Activated CD4-positive, alpha-beta memory T cell treated with anti-CD3 and anti-CD28 coated beads, Interleukin-2, amount 10 ng/mL, durations not matched to agents 7 days and 5 days (primary cell): ENCODE measurements at places on chromosomes 6 and 20.

- no peak overlapping the region for H3K4me3 ChIP-seq
- no peaks in the 10 kb centered on the region for H3K36me3 ChIP-seq
- DNase-seq, result no peak
- no peaks in the 10 kb centered on the region for H3K27me3 ChIP-seq
Observed at GRCh38 chr20:21183722-21184121, 57.8 kb downstream of the KIZ start.

DNA sequence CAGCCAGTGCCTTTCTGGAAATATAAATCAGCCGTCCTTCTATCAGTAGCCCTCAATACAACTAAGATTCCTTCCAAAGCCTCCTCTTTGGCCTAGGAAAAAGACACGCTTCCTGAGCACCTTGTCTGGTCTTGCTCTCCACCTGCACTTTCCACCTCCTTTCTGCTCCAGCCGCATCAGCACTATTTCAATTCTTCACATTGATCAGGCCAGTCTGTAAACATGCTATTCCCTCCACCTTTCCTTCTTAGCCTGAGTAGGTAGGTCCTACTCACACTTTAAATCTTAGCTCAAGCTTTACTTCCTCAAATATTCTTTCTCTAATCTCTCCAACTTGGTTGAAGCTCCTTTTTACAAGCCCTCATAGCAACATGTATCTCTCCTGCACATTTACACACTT lies 11.4 kb downstream of the RANBP9 start:
- no peaks in the 10 kb centered on the region for H3K27me3 ChIP-seq
- no peak for DNase-seq
- no peak overlapping the region for H3K4me3 ChIP-seq
- H3K36me3 ChIP-seq, result peaks cover 33% of the 10 kb centered on the region

GRCh38 chr6:157158897-157159296 lies 164.4 kb downstream of the TMEM242 start:
- no peak overlapping the region for H3K27ac ChIP-seq
- no peak for DNase-seq
- H3K27me3 ChIP-seq, result no peaks in the 10 kb centered on the region
- H3K36me3 ChIP-seq, result peaks cover 5% of the 10 kb centered on the region
- H3K4me1 ChIP-seq, result peaks cover 3% of the 10 kb centered on the region
- no peak overlapping the region for H3K4me3 ChIP-seq

DNA sequence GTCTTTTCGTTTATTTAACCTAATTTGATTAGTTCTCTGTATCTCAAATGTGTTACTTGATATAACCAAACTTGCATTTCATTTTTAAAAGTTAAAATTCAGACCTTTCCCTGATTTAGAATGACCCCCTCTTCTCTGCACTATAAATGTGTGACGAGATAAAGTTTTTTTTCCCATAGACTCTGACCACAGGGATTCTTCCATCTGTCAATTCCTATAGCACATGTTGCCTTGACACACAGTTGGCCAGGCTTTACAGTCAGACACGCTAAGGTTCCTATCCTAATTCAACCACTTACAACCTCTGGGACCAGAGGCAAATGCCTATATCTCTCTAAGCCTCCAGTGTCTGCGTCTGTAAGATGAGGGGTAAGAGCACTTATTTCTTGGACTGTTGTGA lies 40.6 kb downstream of the KCNS1 start:
- peaks cover 71% of the 10 kb centered on the region for H3K36me3 ChIP-seq
- H3K4me3 ChIP-seq, result no peak overlapping the region
- H3K27ac ChIP-seq, result no peak overlapping the region
- H3K27me3 ChIP-seq, result no peaks in the 10 kb centered on the region

DNA sequence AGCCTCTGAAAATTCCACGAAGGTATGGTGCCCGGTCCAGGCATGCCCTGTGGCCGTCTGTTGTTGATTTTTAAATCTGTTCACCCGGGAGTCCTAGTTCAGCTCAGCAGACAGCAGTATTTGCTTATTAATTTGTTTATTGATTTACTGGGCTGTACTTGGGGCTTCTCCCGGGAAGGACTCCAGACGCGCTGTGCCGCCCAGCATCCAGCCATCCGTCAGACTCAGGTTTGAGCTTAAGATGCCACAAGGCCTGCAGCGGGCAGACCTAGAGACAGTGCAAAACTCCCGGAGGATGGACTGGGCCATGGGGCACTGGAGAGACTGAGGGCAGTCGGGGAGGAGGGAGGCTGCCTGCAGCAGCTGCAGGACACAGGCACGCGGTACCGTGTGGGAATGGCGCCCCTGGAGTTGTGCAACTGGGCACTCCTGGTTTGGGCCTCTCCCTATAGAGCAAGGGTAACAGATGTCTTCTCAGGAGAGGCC lies 17.3 kb upstream of the CCDC167 start:
- H3K36me3 ChIP-seq, result peaks cover 2% of the 10 kb centered on the region
- H3K4me3 ChIP-seq, result peak overlapping the region; percentile 78
- peak; percentile 37 for DNase-seq

DNA sequence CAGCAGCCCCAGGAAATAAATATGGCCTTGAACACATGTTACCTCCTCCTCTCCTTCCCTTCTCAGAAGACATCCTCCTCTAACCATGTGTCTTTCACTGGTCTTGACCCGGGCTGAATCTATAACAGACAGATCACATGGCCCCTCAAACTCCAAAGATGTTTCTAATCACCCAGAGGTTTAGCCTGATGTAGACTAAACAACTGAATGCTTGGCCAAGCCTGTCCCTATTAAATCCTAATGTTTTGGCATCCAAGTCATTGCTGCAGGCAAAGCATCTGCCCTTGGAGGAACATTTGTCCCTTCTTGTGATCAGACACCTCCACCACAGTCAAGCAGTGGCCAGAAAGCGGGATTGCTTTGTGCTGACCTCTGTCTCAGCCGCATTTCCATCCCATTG lies 65.5 kb downstream of the ANKRD60 start:
- peaks cover 2% of the 10 kb centered on the region for H3K27me3 ChIP-seq
- no peaks in the 10 kb centered on the region for H3K4me1 ChIP-seq
- no peaks in the 10 kb centered on the region for H3K36me3 ChIP-seq
- no peak overlapping the region for H3K4me3 ChIP-seq

- no peak overlapping the region for H3K27ac ChIP-seq
- no peaks in the 10 kb centered on the region for H3K36me3 ChIP-seq
- DNase-seq, result no peak
- H3K27me3 ChIP-seq, result no peaks in the 10 kb centered on the region
- no peaks in the 10 kb centered on the region for H3K4me1 ChIP-seq
Observed at GRCh38 chr20:6664574-6664973, 102.9 kb upstream of the BMP2 start.

DNA sequence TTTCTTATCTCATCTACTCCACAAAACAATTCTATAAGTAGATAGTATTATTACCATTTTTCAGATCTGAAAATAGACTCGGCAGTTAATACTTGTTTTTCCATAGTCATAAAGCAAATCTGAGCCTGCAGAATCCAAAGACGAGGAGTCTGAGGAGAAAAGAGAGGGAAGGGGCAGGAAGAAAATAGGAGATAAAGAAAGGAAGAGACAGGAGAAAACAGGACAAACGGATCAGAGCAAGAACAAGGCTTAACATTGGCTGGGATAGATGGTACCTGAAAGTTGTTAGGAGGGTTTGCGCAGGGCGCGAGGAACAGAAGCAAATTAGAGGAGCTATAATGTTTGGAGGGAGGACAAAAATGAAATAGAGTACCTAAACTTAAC lies 639 bp upstream of the PPIL1 start:
- no peak for DNase-seq
- H3K36me3 ChIP-seq, result peaks cover 23% of the 10 kb centered on the region
- H3K27ac ChIP-seq, result peak overlapping the region; percentile 95

DNA sequence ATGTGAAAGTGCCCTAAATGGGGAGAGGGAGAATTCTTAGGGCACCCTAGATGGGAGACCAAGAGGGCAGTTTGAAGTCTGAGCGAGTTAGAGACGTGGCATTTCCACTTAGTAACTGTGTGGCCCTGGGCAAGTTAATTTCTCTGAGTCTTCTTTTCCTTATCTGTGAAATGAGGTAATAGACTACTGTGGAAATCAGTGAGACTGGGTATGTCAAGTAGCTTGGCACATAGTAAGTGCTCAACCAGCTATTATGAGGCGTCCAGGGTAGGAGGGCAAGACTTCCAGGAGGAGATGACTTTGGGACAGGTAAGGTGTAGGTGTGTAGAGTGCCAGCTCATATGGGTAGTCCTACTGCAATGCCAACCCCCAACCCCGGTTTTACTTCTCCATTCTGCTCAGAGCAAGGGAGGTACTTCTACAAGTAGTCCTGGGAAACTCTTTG lies 770 bp downstream of the KIF3B start:
- H3K36me3 ChIP-seq, result peaks cover 19% of the 10 kb centered on the region
- H3K27me3 ChIP-seq, result no peaks in the 10 kb centered on the region
- peak overlapping the region; percentile 78 for H3K27ac ChIP-seq
- peak; percentile 18 for DNase-seq
- H3K4me1 ChIP-seq, result peaks cover 53% of the 10 kb centered on the region
- H3K4me3 ChIP-seq, result peak overlapping the region; percentile 91

GRCh38 chr6:42507901-42508300 lies 55.9 kb upstream of the UBR2 start:
- H3K27ac ChIP-seq, result no peak overlapping the region
- H3K4me1 ChIP-seq, result peaks cover 3% of the 10 kb centered on the region
- no peak overlapping the region for H3K4me3 ChIP-seq

- H3K36me3 ChIP-seq, result no peaks in the 10 kb centered on the region
- peaks cover 30% of the 10 kb centered on the region for H3K27me3 ChIP-seq
- H3K4me3 ChIP-seq, result no peak overlapping the region
- H3K27ac ChIP-seq, result no peak overlapping the region
Observed at GRCh38 chr20:40706977-40707582, 18.0 kb upstream of the MAFB start.

- peak overlapping the region; percentile 91 for H3K27ac ChIP-seq
- DNase-seq, result no peak
- peaks cover 24% of the 10 kb centered on the region for H3K4me1 ChIP-seq
- H3K4me3 ChIP-seq, result peak overlapping the region; percentile 98
- H3K36me3 ChIP-seq, result peaks cover 10% of the 10 kb centered on the region
- H3K27me3 ChIP-seq, result peaks cover 2% of the 10 kb centered on the region
Observed at GRCh38 chr6:87473419-87473903, 687 bp downstream of the SLC35A1 start.

GRCh38 chr6:71044753-71045152 lies 87.9 kb upstream of the B3GAT2 start:
- no peak overlapping the region for H3K27ac ChIP-seq
- no peak overlapping the region for H3K4me3 ChIP-seq
- no peaks in the 10 kb centered on the region for H3K36me3 ChIP-seq
- H3K27me3 ChIP-seq, result peaks cover 2% of the 10 kb centered on the region
- no peaks in the 10 kb centered on the region for H3K4me1 ChIP-seq

DNA sequence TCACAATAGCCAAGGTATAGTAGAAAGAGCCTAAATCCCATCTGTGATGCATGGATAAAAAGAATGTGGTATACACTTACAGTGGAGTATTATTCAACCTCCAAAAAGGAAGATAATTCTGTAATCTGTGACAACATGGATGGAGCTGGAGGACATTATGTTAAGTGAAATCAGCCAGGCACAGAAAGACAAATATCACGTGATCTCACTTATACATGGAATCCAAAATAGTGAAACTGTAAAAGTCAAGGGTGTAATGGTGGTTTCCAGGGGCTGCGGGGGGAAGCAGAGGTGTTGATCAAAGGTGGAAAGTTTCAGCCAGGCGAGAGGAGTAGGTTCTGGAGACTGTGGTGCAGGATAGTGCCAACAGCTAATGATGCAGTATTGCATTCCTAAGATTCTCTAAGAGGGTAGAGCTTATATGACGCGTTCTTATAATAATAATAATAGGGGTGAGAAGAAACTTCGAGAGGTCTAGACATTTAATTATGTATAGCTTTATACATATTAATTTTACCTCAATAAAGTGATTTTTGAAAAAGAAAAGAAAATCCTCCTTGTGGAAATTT lies 246.1 kb downstream of the FOXA2 start:
- H3K4me1 ChIP-seq, result no peaks in the 10 kb centered on the region
- peaks cover 2% of the 10 kb centered on the region for H3K27me3 ChIP-seq
- no peak overlapping the region for H3K27ac ChIP-seq
- no peak for DNase-seq
- no peaks in the 10 kb centered on the region for H3K36me3 ChIP-seq

- peaks cover 14% of the 10 kb centered on the region for H3K27me3 ChIP-seq
- peaks cover 13% of the 10 kb centered on the region for H3K4me1 ChIP-seq
- no peak for DNase-seq
- no peak overlapping the region for H3K4me3 ChIP-seq
- no peaks in the 10 kb centered on the region for H3K36me3 ChIP-seq
- H3K27ac ChIP-seq, result no peak overlapping the region
Observed at GRCh38 chr6:108764580-108764950, 83.7 kb upstream of the ARMC2 start.

GRCh38 chr6:119676230-119676629 lies 326.7 kb upstream of the MAN1A1 start:
- peaks cover 2% of the 10 kb centered on the region for H3K27me3 ChIP-seq
- H3K36me3 ChIP-seq, result no peaks in the 10 kb centered on the region
- no peak overlapping the region for H3K27ac ChIP-seq
- no peak overlapping the region for H3K4me3 ChIP-seq
- no peaks in the 10 kb centered on the region for H3K4me1 ChIP-seq
- no peak for DNase-seq

DNA sequence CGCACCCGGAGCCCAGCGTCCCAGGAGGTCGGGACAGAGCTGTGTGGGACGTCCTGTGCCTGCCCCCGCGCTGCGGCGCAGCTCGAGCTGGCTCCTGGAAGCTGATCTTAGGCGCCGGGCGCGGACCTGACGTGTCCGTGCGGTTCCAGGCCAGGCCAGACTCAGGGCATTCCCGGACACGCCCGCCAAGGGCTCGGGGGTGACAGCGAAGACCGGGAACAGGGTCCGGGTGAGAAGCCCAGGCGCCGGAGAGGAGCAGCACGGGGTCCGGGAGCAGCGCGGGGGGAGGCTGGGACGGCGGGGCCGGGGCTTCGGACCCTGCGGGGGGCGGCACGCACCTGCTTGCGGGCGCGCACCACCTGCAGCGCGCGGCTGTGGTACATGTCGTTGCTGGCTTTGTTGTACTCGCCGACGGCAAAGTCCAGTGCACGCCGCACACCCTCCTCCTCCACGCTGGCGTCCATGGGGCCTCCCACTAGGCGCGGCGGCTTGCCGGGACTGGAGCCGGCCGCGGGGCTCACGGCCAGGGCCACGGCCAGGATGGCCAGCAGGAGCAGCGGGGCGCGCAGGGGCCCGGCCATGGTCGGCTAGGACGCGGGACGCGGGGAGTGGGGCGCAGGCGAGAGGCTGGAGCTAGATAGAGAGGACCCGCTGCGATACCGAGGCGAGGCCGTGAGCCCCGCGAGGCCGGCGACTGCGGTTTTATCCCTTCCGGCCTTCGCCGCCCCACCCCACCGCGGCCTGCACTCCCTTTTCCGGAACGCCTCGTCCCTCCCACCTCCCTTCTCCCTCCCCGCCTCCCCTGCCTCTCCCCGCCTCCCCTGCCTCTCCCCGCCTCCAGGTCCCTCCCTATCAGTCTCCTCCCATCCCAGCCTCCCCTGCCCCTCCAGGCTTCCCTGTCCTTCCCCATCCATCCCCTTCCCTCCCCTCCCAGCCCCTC lies at the start of gene CST3:
TSS of gene CST3 (minus strand) at position 674 of the 940 bp plus-strand sequence. CDS start at position 581, 93 bp downstream.
- peaks cover 22% of the 10 kb centered on the region for H3K27me3 ChIP-seq
- H3K4me1 ChIP-seq, result peaks cover 3% of the 10 kb centered on the region
- no peak within 1 kb of the TSS for H3K4me3 ChIP-seq
- no peak for DNase-seq
- H3K36me3 ChIP-seq, result no peaks in the 10 kb centered on the region
- no peak within 1 kb of the TSS for H3K27ac ChIP-seq

DNA sequence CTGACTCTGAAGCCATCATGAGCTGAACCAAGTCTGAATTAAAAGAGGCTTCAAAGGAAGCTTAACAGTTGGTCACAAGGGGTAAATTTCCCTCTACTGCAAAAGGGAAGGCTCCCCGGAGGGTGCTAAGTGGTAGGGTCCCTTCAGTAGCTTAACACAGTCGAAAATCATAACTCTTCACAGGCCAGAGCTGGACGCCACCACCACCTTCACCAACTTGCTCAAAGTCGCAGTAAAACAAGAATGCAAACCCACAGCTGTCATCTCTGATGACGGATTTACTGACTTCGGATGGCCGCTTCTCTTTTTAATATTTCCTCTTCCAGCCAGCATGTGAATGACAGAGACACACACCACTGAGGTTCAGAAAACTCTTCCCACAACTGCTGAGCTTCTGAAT lies 144.7 kb upstream of the FBXL4 start:
- H3K4me3 ChIP-seq, result no peak overlapping the region
- no peak for DNase-seq
- no peaks in the 10 kb centered on the region for H3K36me3 ChIP-seq
